ENCODE measurements at places on chromosomes 7 and 10.

GRCh38 chr10:90862908-90863514 is 5.2 kb upstream of the HTR7 start:
- no peak for DNase-seq

- no peak for DNase-seq
Measured at GRCh38 chr7:129376778-129377700, 57.2 kb upstream of the STRIP2 start.

- DNase-seq: no peak
Measured at GRCh38 chr7:50610521-50611277, 45.5 kb upstream of the DDC start.

GRCh38 chr10:114103284-114103683 is 59.6 kb downstream of the ADRB1 start:
- DNase-seq: no peak

- DNase-seq: no peak
Measured at GRCh38 chr10:76644476-76644875, 993.1 kb downstream of the KCNMA1 start.

GRCh38 chr10:21888959-21889358 is 114.6 kb downstream of the DNAJC1 start:
- DNase-seq: no peak

DNA sequence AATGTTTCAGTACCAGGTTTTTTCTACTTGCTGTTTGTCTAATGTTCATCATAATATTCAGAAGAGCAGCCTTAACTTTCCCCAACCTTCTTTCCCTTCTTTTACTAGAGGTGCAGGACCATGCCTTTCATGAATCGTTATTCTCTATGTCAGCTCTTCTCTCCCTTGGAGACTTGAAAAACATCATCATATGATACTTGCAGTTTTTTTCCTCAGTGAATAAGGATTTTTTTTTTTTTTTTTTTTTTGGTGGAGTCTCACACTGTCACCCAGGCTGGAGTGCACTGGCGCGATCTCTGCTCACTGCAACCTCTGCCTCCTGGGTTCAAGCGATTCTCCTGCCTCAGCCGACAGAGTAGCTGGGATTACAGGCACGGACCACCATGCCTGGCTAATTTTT is 30.1 kb downstream of the SMNDC1 start:
- DNase-seq: no peak

- DNase-seq: no peak
Measured at GRCh38 chr7:2710901-2711551, 23.0 kb downstream of the AMZ1 start.

DNA sequence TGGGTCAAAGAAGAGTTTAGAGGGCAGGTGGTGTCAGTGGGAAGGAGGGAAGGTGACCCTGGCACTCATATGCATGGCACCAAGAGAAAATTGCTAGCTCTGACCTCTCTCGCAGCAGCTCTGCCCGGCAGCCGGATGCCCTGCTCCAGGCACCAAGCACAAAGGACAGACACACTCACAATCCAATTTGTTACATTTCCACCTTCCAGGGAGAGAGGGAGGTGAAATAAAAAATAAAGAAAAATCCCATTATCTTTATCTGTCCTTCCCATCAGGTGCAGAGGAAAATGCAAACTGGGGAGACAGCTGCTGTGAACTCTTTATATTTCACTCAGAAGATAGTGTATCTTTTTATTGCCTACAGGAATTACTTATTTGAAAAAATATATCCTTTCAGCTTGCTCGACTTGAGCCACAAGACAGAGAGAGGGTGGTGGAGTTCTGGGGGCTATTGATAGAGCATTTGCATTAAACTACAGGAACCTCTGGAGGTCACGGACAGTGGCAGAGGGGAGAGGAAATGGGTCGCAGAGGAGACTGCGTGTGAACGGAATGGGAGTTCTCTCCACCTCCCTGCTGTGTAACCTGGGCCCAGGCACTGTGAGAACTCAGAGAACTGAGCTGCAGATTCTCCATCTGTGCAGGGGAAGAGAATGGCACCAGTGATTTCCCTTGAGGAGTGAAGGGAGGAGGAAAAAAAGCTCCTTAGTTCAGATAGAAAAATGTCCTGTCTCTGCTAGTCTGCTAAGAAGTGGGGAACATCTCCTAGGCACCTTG is 421.4 kb downstream of the PLXNA4 start:
- no peak for DNase-seq

- DNase-seq: no peak
Measured at GRCh38 chr10:70176441-70176840, 6.1 kb upstream of the SAR1A start.

DNA sequence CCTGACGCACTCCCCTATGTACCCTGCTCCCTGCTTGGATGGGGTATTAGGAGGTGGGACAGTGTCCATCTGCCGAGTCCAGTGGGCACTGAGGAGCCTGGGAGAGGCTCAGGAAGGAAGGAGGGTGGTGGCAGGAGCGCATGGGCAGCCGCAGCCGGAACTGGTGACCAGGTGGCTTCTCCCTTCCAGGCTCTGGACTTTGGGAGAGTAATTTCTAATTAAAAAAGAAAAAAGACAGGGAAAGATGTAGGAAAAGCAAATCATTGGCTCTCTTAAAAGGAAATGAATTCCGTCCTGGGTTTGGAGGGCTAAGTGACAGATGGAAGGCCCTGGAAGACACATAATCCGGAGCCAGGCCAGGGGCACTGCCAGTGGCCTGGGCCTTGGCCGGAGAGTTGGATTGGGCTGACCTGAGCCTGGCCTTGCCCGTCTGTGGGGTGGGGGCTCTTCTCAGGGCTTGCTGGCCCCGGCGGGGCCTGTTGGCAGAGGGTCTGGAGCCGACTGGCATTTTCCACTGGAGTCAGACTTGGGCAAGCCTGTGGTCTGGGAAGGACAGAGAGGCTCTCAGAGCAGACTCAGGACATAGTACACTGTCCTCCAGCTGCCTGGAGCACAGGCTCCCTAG is 63.0 kb downstream of the NEURL1 start:
- DNase-seq: no peak

- no peak for DNase-seq
Measured at GRCh38 chr10:23359692-23360380, 15.2 kb upstream of the C10orf67 start.

GRCh38 chr10:20302033-20302432 is 485.8 kb downstream of the PLXDC2 start:
- no peak for DNase-seq

DNA sequence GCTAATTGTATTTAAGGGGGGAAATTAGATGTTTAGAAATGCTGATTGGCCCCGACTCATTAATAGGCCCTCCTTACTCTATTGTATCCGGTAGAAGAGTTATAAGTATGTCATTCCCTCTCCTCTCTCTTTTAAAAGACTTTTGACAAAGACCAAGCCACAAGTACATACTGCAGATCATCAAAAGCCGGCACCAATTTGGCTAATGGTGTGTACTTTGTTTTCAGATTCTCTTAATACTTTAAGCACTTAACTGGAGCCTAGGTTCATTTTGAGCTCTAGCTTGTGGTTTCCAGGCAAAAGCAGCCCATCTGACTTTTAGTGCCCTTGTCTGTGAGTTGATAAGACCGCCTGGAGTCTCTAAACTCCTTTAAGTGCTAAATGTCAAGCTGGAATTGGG is 210.0 kb upstream of the LYZL1 start:
- no peak for DNase-seq

GRCh38 chr7:151449990-151450389 is 10.0 kb upstream of the CRYGN start:
- DNase-seq: no peak

GRCh38 chr10:124962421-124962820 is 20.5 kb downstream of the ZRANB1 start:
- DNase-seq: no peak

GRCh38 chr7:132117181-132117580 is 459.1 kb downstream of the PLXNA4 start:
- DNase-seq: no peak

DNA sequence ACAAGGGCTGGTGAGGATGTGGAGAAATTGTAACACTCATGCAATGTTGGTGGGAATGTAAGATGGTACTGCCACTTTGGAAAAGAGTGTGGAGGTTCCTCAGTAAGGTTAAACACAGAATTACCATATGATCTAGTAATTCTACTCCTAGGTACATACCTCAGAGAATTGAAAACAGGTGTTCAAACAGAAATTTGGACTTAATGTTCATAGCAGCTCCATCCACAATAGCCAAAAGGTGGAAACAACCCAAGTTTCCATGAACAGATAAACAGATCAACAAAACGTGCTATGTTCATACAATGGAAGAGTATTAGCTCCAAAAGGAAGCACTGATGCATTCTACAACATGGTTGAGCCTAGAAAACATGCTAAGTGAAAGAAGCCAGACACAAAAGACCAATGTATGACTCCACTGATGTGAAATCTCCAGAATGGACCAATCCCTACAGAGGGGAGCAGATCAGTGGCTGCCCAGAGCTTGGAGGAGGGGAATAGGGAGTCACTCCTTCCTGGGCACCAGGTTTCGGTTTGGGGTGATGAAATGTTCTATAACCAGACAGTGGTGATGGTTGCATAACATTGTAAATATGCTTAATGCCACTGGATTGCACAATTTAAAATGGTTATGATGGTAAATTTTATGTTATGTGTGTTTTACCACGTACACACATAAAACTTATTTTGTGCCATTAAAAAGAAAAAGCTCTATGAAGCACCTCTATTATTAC is 5.7 kb upstream of the WDR86 start:
- DNase-seq: no peak

DNA sequence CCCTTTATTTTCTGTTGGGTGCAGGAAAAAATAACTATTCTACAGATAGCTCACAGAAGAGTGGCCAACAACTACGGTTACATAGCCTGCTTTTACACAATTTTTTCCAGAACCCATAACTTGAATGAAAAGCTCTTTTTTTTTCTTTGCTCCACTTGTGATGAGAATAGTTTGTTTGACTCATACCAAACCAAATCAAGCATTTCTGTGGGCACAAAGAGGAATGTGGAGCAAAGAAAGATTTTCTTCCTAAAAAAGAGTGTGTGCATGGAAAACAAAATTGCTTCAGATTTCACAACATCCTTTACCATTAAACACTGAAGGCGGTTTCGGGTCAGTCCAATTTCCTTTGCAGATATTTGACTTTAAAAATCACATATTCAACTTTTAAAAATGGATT is 54.8 kb upstream of the RAB11FIP2 start:
- DNase-seq: no peak

- DNase-seq: no peak
Measured at GRCh38 chr7:29142021-29142727, 4.2 kb downstream of the CPVL start.

GRCh38 chr7:80428161-80429054 is 83.5 kb downstream of the GNAT3 start:
- no peak for DNase-seq

DNA sequence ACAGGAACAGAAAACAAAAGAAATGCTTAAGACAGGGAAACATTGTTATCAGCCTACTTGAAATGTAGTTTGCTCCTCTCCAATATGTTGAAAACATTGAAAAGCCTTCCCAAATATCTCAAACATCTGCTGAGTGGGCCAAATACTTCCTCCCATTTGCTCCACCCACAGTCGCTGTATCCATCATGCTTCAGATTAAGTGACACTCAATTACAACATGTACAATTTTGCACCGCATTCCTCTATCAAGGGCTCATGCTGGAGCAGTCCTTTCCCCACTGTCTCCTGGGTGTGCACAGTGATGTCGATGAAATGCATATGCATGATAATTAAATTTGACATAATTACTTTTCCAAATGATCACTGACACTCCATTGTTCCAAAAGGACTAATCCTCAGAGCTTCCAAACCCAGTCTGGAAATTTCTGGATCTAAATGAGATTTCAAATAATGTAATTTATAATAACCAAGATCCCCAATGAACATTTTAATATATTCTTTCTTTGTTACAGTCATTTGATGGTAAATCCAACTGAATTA is 604.6 kb downstream of the GRID1 start:
- DNase-seq: no peak

- DNase-seq: no peak
Measured at GRCh38 chr10:81957976-81958375, 83.0 kb downstream of the NRG3 start.

DNA sequence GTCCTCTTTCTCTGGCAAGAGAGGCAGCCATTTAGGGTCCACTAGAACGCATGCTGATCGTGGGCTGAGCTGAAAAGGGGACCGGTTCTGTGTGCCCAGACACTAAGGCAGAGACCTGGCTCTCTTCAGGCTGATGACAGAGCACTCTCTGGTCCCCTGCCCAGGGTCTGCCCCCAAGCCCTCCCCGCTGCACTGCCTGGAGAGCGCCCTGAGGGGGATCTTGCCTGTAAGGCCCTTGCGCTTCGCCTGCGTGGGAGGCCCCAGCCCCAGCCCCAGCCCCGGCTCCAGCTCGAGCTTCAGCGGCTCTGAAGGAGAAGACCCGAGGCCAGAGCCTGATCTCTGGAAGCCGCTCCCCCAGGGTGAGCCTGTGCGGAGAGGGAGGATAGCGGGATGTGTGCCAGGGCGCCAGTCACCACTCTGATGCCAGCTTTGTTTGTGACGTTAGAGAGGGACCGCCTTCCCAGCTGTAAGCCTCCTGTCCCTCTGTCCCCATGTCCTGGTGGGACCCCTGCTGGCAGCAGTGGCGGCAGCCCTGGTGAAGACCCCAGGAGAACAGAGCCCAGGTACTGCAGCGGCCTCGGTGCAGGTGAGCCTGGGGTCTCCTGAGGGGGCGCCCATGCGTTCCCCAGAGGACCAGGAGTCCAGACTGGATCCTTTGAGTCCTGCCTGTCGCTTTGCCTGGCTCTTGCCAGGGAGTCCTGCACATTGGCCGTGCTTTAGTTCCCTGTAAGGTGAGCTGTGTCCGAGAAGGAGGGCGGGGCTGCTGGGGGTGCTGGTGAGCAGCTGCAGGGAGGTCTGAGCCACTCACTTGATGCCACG is 43.2 kb downstream of the ZNF467 start:
- no peak for DNase-seq

DNA sequence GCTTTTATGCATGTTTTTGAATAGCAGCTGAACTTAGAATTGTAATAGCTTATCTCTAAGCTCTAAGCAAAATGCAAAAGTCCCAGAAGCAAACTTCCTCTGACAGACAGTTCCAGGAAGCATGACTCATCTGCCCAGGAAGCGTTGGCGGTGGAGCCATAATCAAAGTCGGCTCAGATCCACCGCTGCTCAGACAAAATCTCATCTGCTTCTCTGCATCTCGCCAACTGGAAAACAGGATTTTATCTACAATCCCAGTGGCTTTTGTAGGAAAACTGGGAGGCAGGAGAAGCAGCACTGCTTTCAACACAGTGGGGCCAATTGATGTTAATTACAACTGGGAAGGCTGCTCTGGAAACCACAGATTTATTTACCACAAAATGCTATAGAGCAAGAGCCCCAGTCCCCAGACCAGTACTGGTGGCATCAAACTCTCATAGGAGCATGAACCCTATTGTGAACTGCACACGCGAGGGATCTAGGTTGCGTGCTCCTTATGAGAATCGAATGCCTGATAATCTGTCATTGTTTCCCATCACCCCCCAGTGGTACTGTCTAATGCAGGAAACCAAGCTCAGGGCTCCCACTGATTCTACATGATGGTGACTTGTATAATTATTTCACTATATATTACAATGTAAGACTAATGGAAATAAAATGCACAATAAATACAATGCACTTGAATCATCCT is 99.9 kb downstream of the CUBN start:
- peak; percentile 64 for DNase-seq

GRCh38 chr7:14767716-14768425 is 134.7 kb downstream of the DGKB start:
- DNase-seq: no peak
